ENCODE measurements at places on chromosomes 4 and X.
A peak's percentile ranks its signal among the peaks of the same experiment; 100 is the strongest.

- DNase-seq, result peak; percentile 82
These were observed 72.1 kb downstream of the PARM1 start for GRCh38 chr4:75004755-75005668.

- no peak for DNase-seq
These were observed 55.6 kb upstream of the STS start for GRCh38 chrX:7091923-7092322.

GRCh38 chr4:123477711-123478209 lies 81.2 kb downstream of the SPRY1 start:
- no peak for DNase-seq

DNA sequence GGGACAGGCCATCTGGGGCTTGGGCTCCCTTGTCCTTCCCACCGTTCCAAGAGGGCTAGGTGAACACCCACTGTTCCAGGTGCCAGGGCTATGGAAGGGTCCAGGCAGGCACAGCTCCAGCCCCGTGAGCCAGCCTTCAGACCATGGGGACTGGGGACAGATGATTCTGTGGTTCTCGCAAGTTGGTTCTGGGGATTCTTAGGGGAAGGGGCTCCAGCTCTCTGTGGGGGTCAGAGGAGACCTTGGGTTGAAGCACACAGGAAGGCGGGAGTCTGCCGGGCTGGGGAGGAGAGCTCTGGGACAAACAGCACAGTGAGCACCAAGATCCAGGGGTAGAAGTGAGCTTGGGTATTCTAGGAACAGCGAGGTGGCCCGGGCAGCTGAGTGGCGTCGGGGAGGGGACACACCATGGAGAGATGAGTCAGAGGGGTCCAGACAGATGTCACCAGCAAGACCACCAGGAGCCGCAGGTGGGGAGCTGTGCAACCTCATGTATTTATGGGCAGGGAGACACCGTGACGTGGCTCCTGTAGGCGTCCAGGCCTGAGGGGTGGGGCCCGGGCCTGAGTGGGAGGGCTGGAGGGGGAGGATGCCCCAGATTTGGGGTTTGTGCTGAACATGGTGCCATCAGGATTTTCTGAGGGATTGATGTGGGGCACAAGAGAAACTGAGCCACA lies 48.8 kb upstream of the HMX1 start:
- peak; percentile 55 for DNase-seq

GRCh38 chr4:20621476-20621875 lies 78.8 kb upstream of the PACRGL start:
- DNase-seq, result no peak

- DNase-seq, result no peak
These were observed 204.8 kb upstream of the RPS6KA3 start for GRCh38 chrX:20471483-20471882.

- DNase-seq, result no peak
These were observed 22.2 kb downstream of the RBPJ start for GRCh38 chr4:26343038-26343398.

- no peak for DNase-seq
These were observed 186.5 kb downstream of the MSL3 start for GRCh38 chrX:11944501-11944900.

GRCh38 chrX:2589186-2590020 lies 88.6 kb upstream of the DHRSX start:
- DNase-seq, result no peak

GRCh38 chrX:104749951-104750610 lies 184.1 kb downstream of the IL1RAPL2 start:
- DNase-seq, result no peak

- peak; percentile 22 for DNase-seq
These were observed 99.0 kb downstream of the DHRSX start for GRCh38 chrX:2401590-2402360.

- DNase-seq, result no peak
These were observed 16.7 kb upstream of the SEPTIN6 start for GRCh38 chrX:119709630-119710029.

GRCh38 chrX:4263030-4263803 lies 549.8 kb upstream of the PRKX start:
- DNase-seq, result no peak

GRCh38 chr4:7722766-7723387 lies 216.8 kb downstream of the AFAP1 start:
- no peak for DNase-seq

GRCh38 chrX:41026702-41027078 lies 58.6 kb upstream of the USP9X start:
- no peak for DNase-seq

DNA sequence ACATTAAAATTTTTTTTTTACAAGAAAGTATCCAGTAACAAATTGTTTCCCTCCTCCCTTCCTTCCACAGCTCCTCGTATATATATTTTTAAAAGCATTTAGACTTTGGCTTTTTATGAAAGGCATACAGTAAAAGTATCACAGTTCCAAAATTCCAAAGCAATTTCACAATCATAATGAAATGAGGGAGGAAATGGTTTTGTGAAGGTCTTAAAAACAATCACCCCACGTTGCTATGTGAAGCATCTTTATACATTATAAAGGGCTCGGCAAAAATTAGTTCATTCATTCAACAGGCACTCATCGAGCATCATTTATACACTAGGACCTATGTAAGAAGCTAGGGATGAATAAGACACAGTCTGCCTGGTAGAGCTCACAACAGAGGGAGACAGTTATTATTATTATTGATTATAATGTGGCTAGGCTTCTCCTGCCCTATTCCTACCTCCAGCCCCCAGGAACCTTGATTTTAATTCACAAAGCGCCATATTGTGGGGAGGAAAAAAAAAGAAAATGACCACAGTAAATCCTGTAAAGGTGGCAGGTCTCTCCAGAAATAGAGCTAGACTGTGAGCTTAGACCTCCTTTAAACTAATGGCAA lies 239.9 kb downstream of the MAML3 start:
- no peak for DNase-seq

DNA sequence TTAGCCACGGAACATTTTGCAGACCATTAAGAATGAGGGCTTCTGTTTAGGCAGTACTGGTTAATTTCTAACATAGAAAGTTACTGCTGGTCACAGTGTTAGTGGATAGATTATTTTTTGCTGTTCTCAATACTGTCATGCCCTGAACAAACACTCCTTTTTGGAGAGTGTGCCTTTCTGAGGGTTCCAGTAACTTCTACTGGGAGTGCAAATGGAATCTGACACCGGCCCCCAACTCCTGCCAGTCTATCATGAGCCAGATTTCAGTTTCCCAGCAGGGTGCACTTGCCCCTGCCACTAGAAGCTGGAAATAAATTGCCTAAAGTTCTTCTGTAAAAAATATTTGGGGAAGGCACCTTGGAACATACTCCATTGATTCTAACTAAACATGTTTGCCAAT lies 224.4 kb upstream of the GPC4 start:
- DNase-seq, result no peak

DNA sequence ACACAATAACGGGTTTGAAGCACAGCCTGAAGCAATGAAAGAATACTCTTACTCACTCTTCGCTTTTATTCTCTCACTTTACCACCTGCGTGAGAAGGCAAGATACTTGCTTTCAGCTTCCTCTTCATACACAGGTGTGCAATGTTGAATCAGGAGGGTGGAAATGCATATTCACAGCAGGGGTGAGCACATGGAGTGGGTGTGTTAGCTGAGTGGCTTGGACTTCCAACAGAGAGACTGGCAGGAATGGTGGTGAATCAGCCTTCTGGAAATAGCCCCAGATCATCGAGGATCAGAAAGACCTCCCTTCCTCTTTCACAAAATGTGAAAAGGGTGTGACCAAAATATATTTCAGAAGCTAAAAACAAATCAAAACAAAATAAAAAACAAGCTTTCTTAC lies 521.2 kb downstream of the STIM2 start:
- DNase-seq, result no peak

DNA sequence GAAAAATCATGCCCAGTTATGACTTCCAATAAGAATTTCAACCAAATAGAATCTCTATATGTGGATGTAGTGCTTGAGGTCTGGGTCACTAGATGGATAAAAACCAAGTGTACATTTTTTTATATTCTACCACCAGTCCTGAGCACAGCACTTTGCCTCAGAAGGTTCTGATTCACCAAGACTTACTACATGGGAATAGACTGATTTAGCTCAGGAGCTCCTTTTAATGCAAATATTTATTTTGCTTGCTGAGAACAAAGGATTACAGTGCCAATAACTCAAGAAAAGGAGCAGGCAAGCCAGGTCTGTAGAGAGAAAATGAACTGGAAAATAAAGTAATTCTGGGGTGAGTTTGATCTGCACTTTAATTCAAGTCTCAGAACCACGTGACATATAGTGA lies 6.4 kb upstream of the XK start:
- no peak for DNase-seq

- DNase-seq, result no peak
These were observed 293.6 kb upstream of the TRAM1L1 start for GRCh38 chr4:117378942-117379341.

- no peak for DNase-seq
These were observed 103.5 kb downstream of the FMR1NB start for GRCh38 chrX:148084611-148085010.

GRCh38 chrX:125394449-125394848 lies 74.8 kb downstream of the TEX13C start:
- DNase-seq, result no peak

DNA sequence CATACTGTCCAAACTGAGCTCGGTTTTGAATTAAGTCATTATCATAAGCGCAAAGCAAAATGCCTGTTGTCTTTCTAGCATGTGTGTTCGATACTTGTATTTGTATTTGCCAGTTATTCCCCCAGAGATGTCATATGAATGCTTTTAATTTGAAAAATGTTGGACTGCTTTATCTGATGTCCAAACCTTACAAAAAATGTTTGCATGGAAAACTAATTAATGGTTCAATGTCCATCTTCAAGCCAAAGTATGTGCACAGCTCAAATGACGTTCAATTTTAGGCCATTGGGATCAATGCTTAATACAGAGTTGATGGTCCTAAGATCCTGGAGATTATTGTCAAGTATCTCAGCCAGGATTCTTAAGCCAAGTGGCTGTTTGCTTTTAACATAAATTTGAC lies 17.2 kb upstream of the HPGDS start:
- no peak for DNase-seq

GRCh38 chrX:1354036-1355019 lies 17.7 kb downstream of the IL3RA start:
- no peak for DNase-seq

DNA sequence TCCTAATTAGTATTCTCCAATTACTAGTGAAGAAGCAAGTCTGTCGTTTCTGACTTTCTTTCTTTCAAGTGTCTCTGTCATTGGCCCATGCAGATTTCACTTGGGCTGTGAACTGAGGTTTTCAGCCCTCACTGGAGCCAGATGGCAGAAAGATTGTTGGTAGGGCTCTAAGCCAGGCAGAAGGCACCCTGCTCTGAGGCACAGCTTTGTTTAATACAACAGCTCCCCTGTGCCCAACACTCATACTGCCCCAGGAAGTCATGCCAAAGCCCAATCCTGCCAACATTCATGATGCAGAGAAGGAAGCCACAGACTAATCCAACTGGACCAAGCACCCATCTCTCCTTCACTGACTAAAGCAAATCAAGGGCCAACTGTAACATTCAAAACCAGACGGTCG lies 117.1 kb upstream of the FRG1 start:
- DNase-seq, result no peak

GRCh38 chrX:25158635-25159034 lies 142.9 kb upstream of the ARX start:
- no peak for DNase-seq

DNA sequence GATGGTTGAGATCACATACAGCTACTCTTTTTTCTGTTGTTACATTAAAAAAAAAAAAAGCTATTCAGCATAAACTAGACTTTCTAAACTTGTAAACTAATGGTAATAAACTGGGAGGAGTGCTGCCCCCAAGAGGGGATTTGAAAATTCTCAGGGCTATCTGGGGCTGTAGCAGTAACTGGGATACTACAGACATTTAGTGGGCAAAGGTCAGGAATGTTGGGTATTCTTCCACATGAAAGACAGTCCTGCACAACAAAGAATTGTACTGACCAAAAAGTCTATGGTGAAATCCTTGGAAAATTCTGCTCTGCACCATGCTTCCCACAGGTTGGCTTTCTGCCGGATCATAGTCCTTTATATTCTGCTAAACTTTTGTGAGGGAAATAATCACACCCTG lies 232.6 kb upstream of the BOD1L1 start:
- DNase-seq, result no peak
